ENCODE measurements at places on chromosomes 16 and 17. TPM values are rescaled to one million over a fixed set of nuclear protein-coding genes. Genes with fewer than 3 reads are reported as not detected.
A peak's percentile ranks its signal among the peaks of the same experiment; 100 is the strongest.

The RPL13 gene
- polyA plus RNA-seq = 3,540 TPM

The SLC16A13 gene
- polyA plus RNA-seq = 2.5 TPM

The CD2BP2 gene
- 85.3 TPM for polyA plus RNA-seq

The MT1F gene
- polyA plus RNA-seq = 13.0 TPM

The TBC1D3K gene
- polyA plus RNA-seq = not detected

The KIF18B gene
- polyA plus RNA-seq = 12.6 TPM

The CARD14 gene
- 0.05 TPM for polyA plus RNA-seq

The TK1 gene
- polyA plus RNA-seq = 112 TPM

The KRT36 gene
- polyA plus RNA-seq = not detected

DNA sequence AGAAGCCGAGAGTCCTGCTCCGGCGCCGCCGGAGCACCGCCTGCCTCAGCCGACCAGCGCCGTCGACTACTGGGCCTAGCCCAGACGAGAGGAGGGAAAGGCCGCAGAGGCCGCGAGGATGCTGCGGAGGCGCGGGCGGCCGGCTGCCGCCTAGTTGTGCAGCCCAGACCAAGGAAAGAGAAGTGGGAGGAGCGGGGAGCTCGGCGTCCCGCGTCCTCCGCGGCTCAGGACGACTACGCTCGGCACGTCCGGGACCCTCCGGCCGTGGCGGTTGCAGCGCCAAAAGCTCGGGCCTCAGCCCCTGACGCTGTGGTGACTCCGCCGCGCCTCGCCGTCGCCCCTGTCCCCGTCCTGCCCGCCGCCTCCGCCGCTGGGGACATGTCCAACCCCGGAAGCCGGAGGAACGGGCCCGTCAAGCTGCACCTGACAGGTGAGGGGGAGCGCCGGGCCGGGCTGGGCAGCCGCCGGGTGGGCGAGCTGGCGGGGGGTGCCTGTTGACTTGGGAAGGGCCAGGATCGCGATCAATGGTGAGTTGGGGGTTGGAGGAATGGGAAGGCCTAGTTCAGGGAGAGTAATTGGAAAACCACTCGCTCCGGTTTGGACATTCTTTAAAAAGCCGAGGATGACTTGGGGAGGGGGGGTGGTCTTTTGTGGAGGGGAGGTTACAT lies 37.7 kb downstream of the RNF135 start:
- H3K4me3 ChIP-seq = no peak overlapping the region
- H3K27me3 ChIP-seq = no peaks in the 10 kb centered on the region

GRCh38 chr17:54408731-54409130 lies 491.9 kb upstream of the TOM1L1 start:
- H3K27me3 ChIP-seq = no peaks in the 10 kb centered on the region
- no peaks in the 10 kb centered on the region for H3K36me3 ChIP-seq
- no peak overlapping the region for H3K27ac ChIP-seq
- peaks cover 6% of the 10 kb centered on the region for H3K4me1 ChIP-seq
- no peak overlapping the region for H3K4me3 ChIP-seq

- no peak overlapping the region for H3K27ac ChIP-seq
- H3K27me3 ChIP-seq = no peaks in the 10 kb centered on the region
Observed at GRCh38 chr16:13397126-13397525, 495.7 kb downstream of the SHISA9 start.

GRCh38 chr16:66925322-66925840 lies at the start of gene RRAD:
TSS of gene RRAD (minus strand) at chr16:66925535. CDS start at chr16:66925179, 356 bp downstream.
- H3K36me3 ChIP-seq = no peaks in the 10 kb centered on the region
- H3K27ac ChIP-seq = peak within 1 kb of the TSS; percentile 71
- H3K4me1 ChIP-seq = peaks cover 13% of the 10 kb centered on the region
- H3K4me3 ChIP-seq = no peak within 1 kb of the TSS

- H3K27ac ChIP-seq = no peak overlapping the region
- no peaks in the 10 kb centered on the region for H3K4me1 ChIP-seq
- H3K4me3 ChIP-seq = no peak overlapping the region
- no peaks in the 10 kb centered on the region for H3K27me3 ChIP-seq
Observed at GRCh38 chr16:6926762-6927161, 405.9 kb upstream of the RBFOX1 start.

GRCh38 chr16:75087375-75087979 lies 29.1 kb downstream of the LDHD start:
- peaks cover 13% of the 10 kb centered on the region for H3K4me1 ChIP-seq
- H3K4me3 ChIP-seq = no peak overlapping the region
- H3K36me3 ChIP-seq = no peaks in the 10 kb centered on the region
- peak; percentile 36 for DNase-seq

GRCh38 chr17:29079433-29079832 lies 36.5 kb downstream of the PIPOX start:
- no peaks in the 10 kb centered on the region for H3K36me3 ChIP-seq
- H3K27ac ChIP-seq = no peak overlapping the region
- H3K4me3 ChIP-seq = no peak overlapping the region
- DNase-seq = no peak
- H3K27me3 ChIP-seq = no peaks in the 10 kb centered on the region

DNA sequence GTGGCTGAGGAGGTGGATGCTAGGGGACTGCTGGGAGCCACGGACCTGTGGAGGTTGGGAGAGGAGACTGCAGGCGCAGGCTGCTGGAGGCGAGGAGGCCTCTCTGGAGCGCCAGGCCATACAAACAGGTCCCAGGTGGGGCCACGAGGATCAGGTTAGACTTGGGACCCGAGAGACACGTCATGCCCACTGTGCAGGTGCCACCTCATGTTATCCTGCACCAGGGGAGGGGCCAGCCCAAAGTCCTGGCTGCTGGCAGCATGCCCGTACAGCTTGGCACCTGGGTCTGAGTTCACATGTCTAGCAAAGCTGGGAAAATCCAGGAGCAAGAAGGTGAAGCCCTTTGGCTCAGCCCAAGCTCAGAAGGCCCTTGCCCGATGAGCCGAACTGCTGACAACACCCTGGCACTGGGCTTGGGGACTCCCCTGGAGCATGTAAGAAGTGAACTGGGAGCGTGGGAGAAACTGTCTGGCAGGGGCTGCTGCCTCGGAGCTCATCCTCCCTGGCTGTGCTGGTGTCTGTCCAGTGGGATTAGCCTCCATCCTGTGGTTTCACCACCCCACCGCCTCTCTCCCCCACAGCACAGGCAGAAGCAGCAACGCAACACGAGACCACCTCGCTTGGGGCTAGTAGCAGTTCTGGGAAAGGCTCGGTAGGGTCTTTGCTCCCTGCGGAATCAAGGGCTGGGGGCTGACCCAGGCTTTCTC lies 5.3 kb downstream of the ARHGDIA start:
- H3K4me1 ChIP-seq = peaks cover 63% of the 10 kb centered on the region
- no peaks in the 10 kb centered on the region for H3K27me3 ChIP-seq
- H3K36me3 ChIP-seq = peaks cover 38% of the 10 kb centered on the region
- peak; percentile 23 for DNase-seq

GRCh38 chr17:35931794-35932425 lies 1.3 kb upstream of the RDM1 start:
- no peak overlapping the region for H3K27ac ChIP-seq
- no peaks in the 10 kb centered on the region for H3K36me3 ChIP-seq
- peaks cover 8% of the 10 kb centered on the region for H3K4me1 ChIP-seq
- DNase-seq = no peak
- no peak overlapping the region for H3K4me3 ChIP-seq

GRCh38 chr17:68906638-68907037 lies 48.6 kb downstream of the ABCA8 start:
- no peaks in the 10 kb centered on the region for H3K36me3 ChIP-seq
- H3K27me3 ChIP-seq = no peaks in the 10 kb centered on the region

DNA sequence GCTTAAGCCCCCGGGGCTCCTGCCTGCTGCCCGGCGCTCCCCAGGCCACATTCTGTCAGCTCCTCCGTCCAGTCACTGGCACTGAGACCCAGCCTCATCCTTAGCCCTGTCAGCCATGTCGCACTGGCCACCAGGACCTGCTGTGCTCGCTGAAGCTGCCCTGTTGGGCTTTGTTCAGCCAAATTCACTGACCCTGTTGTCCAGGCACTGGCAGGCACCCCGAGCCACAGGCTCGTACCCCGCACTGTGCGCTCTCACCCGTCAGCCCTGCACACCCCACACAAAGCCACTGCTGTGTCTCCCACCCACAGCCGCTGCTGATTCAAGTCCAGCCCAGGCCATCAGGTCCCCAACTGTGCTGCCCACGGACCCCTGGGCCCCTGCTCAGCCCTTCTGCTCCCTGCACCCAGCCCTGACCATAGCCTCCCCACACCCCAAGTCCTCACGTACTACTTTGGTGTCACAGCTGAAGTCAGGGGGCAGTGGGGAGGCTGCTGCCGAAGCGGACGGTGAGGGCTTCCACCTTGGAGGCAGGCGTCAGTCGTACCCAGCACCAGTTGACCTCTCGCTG lies 131.5 kb upstream of the CHMP6 start:
- H3K36me3 ChIP-seq = peaks cover 4% of the 10 kb centered on the region
- H3K27me3 ChIP-seq = no peaks in the 10 kb centered on the region
- H3K4me1 ChIP-seq = peaks cover 34% of the 10 kb centered on the region
- H3K4me3 ChIP-seq = no peak overlapping the region
- H3K27ac ChIP-seq = peak overlapping the region; percentile 96

- H3K4me3 ChIP-seq = no peak overlapping the region
- DNase-seq = no peak
- peaks cover 67% of the 10 kb centered on the region for H3K36me3 ChIP-seq
- H3K27ac ChIP-seq = no peak overlapping the region
Observed at GRCh38 chr16:89224665-89225064, 7.2 kb downstream of the ZNF778 start.

DNA sequence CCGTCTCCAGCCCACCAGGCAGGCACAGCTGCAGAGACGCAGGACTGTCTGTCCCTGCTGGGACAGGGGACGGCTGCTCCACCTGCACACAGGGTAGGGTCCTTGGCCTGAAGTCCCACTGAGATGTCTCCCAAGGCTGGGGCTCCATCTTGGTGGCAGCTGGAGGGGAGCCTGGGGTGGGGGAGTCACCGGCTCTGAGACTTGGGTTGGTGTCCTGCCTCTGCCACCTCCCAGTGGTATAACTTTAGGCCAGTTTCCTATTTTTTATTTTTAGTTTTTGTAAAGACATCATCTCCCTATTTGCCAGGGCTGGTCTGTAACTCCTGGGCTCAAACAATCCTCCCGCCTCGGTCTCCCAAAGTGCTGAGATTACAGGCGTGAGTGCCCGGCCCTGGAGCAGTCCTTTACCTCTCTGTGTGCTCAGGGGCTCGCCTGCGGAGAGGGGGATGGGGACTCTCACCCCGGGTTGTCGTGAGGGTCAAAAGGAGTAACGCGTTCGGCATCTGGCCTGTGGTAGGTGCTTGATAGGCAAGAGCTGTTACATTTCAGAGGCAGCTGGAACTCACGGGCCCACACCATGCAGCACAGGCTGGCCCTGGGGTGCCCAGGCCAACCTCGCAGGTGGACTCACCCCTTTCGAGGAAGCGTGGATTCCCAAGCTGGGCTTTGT lies 46.6 kb upstream of the DOC2B start:
- H3K27ac ChIP-seq = no peak overlapping the region
- peaks cover 10% of the 10 kb centered on the region for H3K4me1 ChIP-seq
- no peak for DNase-seq
- no peaks in the 10 kb centered on the region for H3K27me3 ChIP-seq
- no peaks in the 10 kb centered on the region for H3K36me3 ChIP-seq

- H3K27me3 ChIP-seq = no peaks in the 10 kb centered on the region
- H3K4me3 ChIP-seq = no peak overlapping the region
- DNase-seq = no peak
- no peaks in the 10 kb centered on the region for H3K4me1 ChIP-seq
- H3K27ac ChIP-seq = peak overlapping the region; percentile 91
Observed at GRCh38 chr16:15523939-15524338, 89.6 kb downstream of the BMERB1 start.

DNA sequence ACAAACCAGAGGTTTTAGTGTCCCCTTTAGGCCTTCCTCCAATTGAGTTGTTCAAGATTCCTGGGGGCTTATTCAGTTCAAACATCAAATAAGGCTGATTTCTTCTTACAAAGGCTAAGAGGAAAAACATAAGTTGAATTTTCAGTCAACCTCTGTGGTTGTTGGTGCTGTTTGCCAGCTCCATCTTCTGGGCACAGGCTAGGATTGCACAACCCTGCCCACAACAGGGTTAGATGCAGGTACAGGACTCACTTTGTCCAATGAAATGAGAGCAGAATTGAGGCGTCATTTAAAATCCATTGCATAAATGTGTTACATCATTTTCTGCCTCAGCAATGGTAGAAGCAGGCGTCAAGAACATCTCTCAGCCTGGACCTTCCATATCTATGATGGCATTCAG lies 173.3 kb downstream of the PMP22 start:
- no peaks in the 10 kb centered on the region for H3K4me1 ChIP-seq
- H3K4me3 ChIP-seq = no peak overlapping the region
- H3K27ac ChIP-seq = no peak overlapping the region
- no peak for DNase-seq
- H3K36me3 ChIP-seq = no peaks in the 10 kb centered on the region
- no peaks in the 10 kb centered on the region for H3K27me3 ChIP-seq

- H3K4me3 ChIP-seq = peak overlapping the region; percentile 62
- H3K27me3 ChIP-seq = no peaks in the 10 kb centered on the region
- no peak overlapping the region for H3K27ac ChIP-seq
Observed at GRCh38 chr17:8137645-8138373, 13.9 kb upstream of the HES7 start.

- peak overlapping the region; percentile 93 for H3K4me3 ChIP-seq
- H3K27me3 ChIP-seq = no peaks in the 10 kb centered on the region
- DNase-seq = no peak
- H3K27ac ChIP-seq = peak overlapping the region; percentile 91
- H3K4me1 ChIP-seq = peaks cover 29% of the 10 kb centered on the region
Observed at GRCh38 chr16:30950516-30951065, 1.7 kb downstream of the ORAI3 start.
